MG63 (cell line): ENCODE measurements at places on chromosomes 11 and 22. TPM values are rescaled to one million over a fixed set of nuclear protein-coding genes. Genes with fewer than 3 reads are reported as not detected.

Gene GAB4
- not detected in 2 replicates for total RNA-seq

Gene TSGA10IP
- not detected in 2 replicates for total RNA-seq

Gene XKR3
- not detected in 2 replicates for total RNA-seq

Gene CPT1B
- total RNA-seq: 4.4 and 9.9 TPM in 2 replicates

Gene CREB3L1
- total RNA-seq: 2.5 and 12.5 TPM in 2 replicates
